ENCODE measurements at places on chromosomes 12 and 14.

- DNase-seq: no peak
Observed at GRCh38 chr14:57820581-57820980, 45.3 kb downstream of the SLC35F4 start.

DNA sequence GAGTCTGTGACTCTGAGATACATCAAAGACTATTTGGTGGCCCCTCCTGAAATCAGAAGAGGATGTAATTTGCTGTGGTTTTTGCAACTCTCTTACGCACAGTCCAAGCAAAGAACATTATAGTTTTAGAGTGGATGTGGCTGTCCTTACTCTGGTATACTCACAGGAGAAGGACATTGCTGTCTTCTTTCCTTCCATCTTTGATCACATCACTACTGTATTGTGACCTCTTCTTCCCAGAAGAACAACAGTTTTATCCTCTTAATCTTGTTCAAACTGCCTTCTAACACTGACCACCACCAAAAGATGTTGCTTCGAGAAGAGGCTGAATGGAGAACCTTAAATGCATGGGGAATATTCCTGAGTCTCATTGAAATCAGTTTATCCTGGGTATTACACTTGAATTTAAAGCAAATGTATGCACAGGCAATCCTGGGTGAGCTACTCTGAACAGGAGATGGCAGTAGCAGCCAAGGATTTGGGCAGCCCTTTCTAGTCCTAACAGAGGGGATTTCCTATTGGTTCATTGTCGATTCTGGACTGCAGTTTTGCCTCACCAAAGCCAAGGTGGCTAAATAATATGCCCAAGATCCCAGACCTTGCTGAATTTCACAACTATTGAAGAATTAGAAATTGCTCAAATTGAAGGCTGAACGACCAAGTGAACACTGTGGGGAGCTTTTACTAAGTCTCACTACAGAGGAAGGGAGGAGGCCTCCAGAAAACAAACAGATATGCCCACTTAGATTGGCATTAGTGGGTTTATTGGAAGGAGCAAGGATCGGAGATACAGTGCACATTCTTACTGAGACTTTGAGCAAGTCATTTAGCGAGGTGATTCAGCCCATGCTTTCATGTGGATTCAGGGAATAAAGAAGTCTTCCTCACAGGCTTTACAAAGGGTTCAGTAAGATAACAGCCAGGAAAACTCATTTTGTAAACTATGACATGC, 282.8 kb downstream of the PAWR start:
- DNase-seq: no peak

- no peak for DNase-seq
Observed at GRCh38 chr12:42496886-42497285, 92.7 kb downstream of the PRICKLE1 start.

- no peak for DNase-seq
Observed at GRCh38 chr12:2490831-2491230, 303.9 kb upstream of the FKBP4 start.

GRCh38 chr12:6284273-6284672, 26.2 kb upstream of the PLEKHG6 start:
- no peak for DNase-seq

DNA sequence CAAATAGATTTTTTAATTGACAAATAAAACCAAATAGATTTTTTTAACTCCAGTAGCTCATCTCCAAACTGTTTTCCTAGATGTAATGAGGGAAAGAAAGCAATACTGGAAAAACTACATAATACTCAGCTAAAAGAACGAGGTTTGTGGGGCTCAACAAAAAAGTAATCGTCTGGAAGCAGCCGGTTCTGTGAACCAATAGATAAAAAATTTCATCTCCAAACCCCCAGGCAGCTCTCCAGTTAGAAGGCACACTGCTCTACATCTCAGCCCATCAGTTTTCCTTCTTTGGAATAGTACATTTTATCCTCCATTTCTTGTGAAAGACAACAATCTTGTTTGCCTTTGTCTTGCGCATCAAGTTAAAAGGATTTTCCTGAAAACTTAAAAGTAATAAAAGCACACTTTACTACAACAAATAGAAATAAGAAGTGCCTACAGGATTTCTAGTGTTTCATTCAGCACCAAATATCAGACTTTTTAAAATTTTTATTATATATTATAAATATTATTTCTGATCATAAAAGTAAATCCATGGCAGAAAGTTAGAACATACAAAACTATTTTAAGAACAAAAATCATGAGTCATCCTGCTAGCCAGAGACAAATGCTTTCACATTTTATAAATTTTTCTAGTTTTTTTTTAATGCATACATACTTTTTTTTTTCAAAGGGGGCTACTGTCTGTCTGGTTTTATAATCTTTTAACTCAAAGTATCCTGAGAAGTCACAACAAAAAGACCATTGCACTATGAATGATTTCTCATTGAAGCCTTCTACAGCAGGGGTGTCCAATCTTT, 67.7 kb downstream of the EPS8 start:
- DNase-seq: no peak

GRCh38 chr12:102954134-102954533, 3.3 kb upstream of the ASCL1 start:
- DNase-seq: no peak

DNA sequence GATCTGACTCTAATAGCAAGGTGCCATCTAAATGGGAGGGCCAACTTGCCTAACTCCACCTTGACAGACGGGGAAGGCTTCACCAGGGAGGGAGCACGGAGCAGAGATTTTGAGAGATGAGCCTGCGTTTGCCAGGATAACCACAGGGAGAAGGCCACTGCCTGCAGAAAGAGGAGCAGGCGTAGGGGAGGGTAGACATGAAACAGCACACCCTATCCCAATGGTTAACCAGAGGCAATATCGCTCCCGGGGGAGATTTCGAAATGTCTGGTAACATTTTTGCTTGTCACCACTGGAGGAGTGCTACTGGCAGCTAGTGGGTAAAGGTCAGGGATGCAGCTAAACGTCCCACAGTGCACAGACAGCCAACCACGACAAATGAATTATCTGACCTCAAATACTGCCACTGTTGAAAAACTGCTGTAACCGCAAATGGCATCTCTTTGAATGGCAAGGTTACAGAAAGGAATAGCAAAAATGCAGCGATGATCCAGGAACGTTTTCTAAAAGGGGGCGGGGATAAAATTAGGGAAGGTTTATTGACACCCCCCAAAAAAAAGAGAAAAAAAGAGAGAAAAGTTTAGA, 126.0 kb upstream of the ATF7IP start:
- DNase-seq: no peak

- no peak for DNase-seq
Observed at GRCh38 chr12:56061982-56062381, 18.0 kb upstream of the ERBB3 start.

DNA sequence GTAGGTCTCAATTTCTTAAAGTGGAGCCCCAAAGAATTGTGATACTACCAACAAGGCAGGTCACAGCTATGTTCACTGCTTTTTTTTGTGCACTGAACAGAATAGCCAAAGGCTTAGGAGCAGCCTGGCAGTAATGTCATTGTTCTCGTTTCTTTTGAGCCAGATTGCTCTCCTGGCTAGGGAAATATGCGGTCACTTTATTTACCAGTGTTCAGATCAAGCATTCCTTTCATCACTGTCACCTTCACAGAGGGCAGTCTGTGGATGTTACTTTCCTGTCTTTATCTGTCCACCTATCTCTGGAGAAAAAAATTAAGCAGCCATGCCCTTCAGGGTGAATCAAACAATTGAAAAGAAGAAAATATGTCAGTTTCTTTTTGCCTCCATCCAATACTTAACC, 159.6 kb downstream of the BTG1 start:
- no peak for DNase-seq

GRCh38 chr14:69036757-69037506, 57.8 kb upstream of the ACTN1 start:
- no peak for DNase-seq

DNA sequence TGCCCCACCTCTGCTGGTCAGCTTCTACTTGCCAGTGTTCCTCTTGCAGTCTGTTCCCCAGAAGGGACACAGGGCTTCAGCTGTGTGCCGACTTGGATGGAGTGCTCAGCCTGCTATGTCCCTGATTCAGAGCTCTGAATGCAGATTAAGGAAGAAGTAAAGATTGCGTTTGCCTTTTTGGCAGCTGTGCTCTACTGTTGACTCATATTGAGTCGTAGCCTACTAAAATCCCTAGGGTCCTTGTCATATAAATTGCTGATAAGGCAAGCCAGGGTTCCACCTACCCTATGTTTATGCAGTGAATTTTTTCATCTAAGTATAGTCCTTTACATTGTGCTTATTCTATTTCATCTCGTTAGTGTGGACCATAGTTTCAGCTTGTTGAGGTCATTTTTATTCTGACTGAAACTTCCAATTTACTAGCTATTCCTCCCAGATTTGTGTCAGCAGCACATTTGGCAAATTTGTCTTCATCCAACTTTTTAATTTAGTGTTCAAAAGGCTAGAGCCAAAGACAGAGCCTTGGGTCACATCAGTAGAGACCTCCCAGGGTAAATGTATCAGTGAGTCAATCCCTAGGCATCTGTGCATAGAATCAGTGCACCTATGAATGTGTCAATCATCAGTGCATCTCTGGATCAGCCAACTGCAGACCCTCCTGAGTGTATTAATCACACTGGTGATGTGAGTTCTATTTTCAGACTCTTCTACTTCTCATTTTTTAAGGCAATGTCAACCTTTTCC, 31.9 kb downstream of the CACNA1C start:
- peak; percentile 88 for DNase-seq

- DNase-seq: no peak
Observed at GRCh38 chr12:124039276-124039675, 66.3 kb downstream of the ZNF664 start.

DNA sequence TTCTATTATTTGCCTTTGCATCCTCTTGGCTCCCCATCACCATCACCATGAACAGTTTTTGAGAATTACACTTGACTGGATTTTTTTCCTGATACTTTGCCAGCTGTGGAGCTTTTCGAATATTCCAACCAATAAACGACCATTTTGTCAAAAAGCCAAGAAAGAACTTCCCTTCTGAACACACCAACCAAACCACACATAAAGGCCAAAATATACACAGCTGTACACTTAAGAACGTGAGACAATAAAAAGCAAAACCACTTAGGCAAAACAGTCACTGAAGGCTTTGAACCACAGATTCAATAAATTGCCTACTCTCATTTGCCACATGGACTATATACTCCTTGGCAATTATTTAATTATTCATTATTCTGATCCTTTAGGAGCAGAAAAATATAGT, 1.1 kb downstream of the C14orf93 start:
- no peak for DNase-seq

GRCh38 chr14:30354439-30354838, 204.5 kb upstream of the G2E3 start:
- no peak for DNase-seq

DNA sequence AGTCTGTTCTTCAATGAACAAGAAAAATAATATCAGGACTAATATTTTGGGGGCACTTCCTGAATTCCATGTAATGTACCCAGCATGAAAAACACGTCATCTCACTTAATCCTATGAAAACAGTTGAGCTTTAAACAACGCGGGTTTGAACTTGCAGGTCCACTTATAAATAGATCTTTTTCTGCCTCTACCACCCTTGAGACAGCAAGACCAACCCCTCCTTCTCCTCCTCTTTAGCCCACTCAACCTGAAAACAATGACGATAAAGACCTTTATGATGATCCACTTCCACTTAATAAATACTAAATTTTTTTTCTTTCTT, 203.9 kb upstream of the KRR1 start:
- DNase-seq: no peak

GRCh38 chr14:105215602-105216001, 32.7 kb upstream of the BTBD6 start:
- no peak for DNase-seq

- no peak for DNase-seq
Observed at GRCh38 chr12:51922762-51923505, 15.6 kb downstream of the ACVRL1 start.

GRCh38 chr14:104397956-104398355, 181.6 kb upstream of the C14orf180 start:
- no peak for DNase-seq

- no peak for DNase-seq
Observed at GRCh38 chr14:67079846-67080245, 109.4 kb upstream of the GARIN2 start.

DNA sequence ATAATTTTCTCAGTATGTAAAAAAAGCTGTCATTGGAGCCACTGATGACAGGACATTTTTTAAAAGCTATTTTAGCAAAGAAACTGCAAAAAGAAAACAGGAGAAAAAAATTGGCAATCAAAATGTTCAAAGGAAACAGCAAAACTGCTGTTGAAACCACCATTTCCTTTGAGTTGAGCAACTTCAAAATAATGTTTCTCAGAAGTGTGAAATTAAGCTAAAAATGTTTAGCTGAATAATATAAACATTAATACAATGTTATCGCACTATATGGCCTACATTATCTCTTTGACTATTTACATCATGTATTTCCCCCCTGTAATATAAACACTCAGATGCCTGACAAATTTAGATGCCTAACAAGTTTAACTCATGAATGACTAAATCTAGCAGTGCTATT, 23.4 kb upstream of the GLIPR1 start:
- no peak for DNase-seq

DNA sequence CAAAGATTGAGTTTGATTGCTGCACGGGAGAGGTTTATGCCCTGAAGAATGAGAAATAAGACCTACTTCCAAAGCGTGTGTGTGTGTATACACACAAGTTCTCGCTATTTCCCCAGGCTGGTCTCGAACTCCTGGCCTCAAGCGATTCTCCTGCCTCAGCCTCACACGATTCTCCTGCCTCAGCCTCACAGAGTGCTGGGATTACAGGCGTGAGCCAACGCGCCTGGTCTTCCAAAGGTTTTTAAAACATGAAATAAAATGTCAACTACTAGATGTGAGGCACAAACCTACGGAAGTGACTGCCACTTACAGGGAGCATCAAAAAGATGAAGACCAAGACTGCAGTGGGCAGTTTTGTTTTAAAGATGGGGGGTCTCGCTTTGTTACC, 622 bp upstream of the WASHC3 start:
- DNase-seq: no peak

DNA sequence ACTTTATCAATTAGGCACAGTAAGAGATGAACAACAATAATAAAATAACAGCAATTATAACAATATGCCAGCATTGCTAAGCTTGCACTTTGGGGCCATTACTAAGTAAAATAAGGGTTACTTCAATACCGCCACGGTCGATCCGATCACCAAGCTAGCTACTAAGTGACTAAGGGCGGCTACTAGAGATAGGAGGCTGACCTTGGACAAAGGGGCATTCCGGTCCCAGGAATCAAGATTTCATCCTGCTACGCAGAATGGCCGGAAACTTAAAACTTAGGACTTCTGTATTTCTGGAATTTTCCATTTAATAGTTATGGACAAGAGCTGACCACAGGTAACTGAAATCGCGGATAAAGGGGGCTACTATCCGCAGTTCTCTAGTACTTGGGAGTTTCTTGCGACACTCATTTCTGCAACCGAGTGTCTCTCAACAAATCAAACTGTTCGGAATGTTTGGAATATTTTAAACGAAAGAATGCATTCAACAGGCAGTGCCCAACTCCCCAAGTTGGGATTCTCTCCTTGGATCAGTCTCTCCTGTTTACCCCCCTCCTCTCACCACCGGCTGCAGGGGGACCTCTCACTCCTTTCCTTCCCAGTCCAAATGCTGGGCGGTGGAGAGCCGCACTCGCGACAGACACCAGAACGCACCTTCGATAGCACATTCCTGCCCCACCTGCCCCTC, 650 bp downstream of the HEBP1 start:
- DNase-seq: no peak

GRCh38 chr12:4203772-4204376, 69.7 kb upstream of the CCND2 start:
- DNase-seq: no peak

Data from coronary artery (tissue), 2 donors.